ENCODE measurements at places on chromosomes 6 and 20. TPM values are rescaled to one million over a fixed set of nuclear protein-coding genes. Genes with fewer than 3 reads are reported as not detected.
A peak's percentile ranks its signal among the peaks of the same experiment; 100 is the strongest.

DNA sequence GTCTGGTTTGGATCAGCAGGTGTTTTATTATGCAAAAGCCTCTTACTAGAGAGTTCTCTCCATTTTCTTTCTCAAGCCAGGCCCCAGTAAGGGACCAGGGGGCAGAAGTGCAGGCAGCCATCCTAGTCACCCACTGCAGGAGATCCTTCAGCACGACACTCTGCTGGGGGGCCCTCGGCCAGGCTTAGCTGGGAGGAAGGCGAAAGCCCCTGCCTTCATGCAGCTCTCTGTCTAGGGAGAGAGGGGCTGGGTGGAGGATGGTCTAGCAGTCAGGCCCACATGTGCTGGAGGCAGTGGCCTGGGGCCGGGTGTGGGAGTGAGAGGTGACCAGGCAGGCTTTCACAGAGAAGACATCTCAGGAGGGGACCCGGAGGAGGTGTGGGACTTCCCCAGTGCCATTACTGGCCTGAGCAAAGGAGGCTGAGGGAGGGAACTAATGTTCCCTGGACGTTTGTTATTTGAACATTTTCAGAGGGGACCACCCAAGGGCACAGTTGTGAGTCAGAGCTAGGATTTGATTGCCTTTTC, 33.5 kb upstream of the VSTM2L start:
- no peak for DNase-seq

DNA sequence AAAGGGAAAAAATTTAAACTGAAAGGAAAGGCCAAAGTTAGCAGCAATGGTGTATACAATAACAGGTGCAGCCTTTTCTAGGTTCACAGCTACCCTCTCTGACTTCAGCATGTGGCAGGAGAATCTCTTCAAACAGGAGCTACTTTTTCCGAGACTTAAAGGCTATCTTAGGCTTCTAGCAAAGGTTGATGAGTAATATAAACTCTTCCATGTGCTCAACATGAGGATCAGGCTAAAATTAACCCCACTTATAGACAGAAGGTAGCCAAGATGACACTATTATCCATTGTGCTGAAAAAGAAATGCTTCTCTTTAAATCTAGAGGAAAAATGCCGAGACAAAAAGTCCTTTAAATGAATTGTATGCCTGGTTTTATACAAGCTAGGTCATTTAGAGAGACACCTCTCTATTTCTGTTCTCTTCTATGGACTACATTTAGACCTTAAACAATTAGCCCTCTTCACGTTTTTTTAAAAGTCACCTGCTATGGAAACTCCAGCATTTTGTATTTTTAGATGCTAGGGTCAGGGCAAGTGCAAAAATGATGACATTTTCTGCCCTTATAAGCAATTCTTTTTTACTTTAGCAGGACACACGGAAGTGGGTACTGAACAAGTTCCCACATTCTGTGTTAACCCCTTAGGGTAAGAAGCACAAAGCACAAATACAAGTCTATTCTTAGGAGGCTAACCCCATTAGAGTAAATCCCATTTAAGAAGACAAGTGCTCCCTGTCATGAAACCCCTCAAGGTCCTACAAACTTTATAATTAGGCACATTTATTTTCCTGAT, 216.8 kb upstream of the CITED2 start:
- no peak for DNase-seq

DNA sequence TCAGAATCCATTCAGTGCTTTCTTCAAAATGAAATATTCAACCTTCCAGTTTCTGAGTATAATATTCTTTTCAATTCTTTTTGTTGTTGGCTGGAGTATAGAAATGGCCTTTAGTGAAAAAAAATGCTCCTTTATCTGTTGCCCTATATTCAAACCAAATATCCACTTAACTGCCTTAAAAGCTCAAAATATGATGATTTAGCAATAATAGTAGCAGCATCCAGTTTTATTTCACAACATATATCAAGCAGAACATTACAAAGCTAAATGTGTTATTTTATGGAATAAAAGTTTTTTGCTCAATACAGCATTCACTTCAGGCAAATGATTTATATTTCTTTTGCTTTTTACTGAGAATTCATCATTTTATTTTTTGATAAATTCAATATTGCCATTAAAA, 322.4 kb upstream of the EYS start:
- no peak for DNase-seq

- no peak for DNase-seq
These were observed 270.9 kb upstream of the SPTLC3 start for GRCh38 chr20:12737900-12738299.

GRCh38 chr20:38209736-38210405, 44.8 kb upstream of the TGM2 start:
- no peak for DNase-seq

GRCh38 chr6:33772082-33772830, 16.7 kb downstream of the LEMD2 start:
- no peak for DNase-seq

DNA sequence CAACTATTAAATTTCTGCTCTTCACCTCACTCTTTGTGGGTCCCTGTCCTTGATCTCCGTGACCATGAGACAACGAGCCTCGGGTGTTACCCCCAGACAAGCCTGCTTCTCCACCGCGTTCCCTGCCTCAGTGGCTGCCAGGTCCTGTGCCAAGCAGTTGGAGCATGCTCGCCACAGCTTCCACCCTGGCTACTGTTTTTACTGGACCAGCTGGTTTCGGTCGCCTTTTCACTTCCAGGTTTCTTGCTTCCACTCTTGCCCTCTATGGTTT, 5.6 kb downstream of the TP53RK start:
- no peak for DNase-seq

DNA sequence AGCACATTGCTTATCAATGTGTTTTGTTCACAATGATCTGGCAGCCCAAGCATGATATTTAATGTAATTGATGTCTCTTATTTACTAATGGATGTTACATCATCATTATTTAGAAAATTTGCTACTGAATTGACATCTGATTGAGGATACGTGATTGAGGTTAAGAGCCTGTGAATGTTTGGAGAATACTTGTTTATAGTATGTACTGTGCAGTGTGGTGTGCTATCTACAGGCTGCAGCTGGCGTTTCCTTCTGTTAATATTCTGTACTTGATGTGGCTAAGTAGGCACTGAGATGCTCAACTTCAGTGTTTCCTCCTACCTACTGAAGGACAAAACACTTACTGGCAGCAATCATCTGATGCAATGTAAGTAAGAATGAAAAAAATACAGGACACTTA, 709.6 kb upstream of the FLRT3 start:
- DNase-seq = no peak

- peak; percentile 66 for DNase-seq
These were observed 827 bp downstream of the E2F3 start for GRCh38 chr6:20402342-20403069.

DNA sequence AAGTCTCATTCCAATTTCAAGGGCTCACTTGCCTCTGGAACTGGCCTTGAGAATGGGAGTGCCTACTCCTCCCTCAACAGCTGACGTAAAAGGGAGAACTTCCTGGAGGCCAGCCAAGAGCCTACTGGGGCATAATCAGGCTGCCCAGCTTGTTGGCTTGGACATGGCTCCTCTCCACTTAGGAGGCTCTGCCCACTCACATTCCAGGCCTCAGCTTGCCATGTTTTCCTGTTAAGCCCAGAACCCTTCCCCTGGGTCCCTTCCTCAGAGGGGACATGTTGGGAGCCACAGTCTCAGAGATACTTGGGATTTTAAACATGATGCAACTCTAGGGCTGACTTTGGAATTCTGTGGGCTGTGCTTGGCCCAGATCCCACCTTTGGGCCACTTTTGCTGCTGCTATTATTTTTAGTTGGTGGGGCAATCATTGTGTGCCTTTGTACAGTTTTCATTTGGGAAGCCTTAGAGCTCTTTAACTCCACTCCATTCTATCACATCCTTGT, 31.5 kb upstream of the ADTRP start:
- no peak for DNase-seq

Gene TFAP2A
- polyA plus RNA-seq = 0.02 TPM

Gene EBF4
- 15.9 TPM for polyA plus RNA-seq

Gene C6orf52
- 0.71 TPM for polyA plus RNA-seq

Gene DDO
- 1.3 TPM for polyA plus RNA-seq

Gene VPS16
- polyA plus RNA-seq = 62.0 TPM
